Sciatic nerve (tissue), 2 donors: ENCODE measurements at places on chromosomes 1 and 21. TPM values are rescaled to one million over a fixed set of nuclear protein-coding genes. Genes with fewer than 3 reads are reported as not detected.

- DNase-seq, result no peak
Measured at GRCh38 chr1:26976621-26977510, 16.6 kb upstream of the KDF1 start.

DNA sequence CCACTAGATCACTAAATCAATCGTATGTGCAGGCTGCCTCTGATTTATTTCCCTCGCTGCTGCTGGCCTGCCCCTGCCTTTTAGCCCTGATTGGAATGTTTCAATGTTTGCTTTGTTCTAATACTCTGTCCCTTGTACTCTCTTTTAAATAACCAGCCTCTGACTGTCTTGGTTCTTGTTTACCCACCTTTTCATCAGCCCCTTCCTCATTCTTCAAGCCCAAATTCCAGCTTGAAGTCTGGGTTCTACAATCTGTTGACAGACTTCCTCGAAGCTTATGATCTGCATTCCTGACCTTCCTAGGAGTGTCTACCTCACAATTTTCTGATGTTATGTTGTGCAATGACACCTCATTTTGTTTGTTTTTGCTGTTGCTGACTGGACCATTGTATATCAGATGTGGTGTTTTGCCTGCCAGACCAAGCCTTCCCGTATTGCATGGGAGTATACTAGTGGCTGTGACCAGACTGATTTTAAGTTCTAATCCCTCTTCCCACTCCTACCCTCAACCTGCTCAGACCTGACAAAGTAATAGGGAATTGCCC, 46.6 kb upstream of the APOBEC4 start:
- DNase-seq, result no peak

DNA sequence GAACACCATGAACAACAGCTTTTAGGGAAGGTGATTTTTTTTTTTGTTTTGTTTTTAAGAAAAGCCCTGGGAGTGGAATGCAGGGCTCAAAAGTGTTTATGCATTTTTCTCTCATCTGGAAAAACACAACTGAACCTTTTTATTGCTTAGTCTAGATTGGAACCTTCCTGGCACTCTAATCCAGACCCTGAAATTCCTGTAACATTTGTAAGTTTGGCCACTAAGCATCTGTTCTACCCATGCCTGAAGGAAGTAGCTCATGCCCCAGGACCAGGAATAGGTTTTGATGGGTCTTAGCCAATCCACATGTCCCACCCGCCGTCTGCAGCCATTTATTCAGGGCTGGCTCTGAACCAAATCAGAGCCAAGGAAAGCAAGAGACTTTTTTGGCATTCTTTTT, 39.7 kb upstream of the SLC2A1 start:
- DNase-seq, result no peak

GRCh38 chr1:203311368-203312301, 6.3 kb downstream of the BTG2 start:
- no peak for DNase-seq

- no peak for DNase-seq
Measured at GRCh38 chr1:9294405-9294773, 1.7 kb downstream of the SPSB1 start.

DNA sequence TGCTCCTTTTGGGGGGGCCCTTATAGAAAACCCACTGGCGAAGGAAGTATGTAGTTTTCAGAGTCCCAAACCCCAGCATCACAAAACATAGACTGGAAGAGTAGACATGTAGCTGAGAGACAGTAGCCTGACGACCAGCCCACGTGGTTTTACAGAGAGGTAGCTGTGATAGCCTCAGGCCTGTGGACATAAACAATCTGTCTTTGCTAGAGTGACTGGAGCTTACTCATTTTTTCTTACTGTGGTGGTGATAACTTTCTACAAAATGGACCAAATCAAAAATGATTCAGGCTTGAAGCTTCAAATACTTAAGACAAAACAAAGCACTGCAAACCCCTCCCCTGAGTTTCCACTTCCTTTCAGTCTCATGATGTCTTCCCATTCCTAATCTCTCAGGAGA, 497.0 kb downstream of the RWDD3 start:
- no peak for DNase-seq

DNA sequence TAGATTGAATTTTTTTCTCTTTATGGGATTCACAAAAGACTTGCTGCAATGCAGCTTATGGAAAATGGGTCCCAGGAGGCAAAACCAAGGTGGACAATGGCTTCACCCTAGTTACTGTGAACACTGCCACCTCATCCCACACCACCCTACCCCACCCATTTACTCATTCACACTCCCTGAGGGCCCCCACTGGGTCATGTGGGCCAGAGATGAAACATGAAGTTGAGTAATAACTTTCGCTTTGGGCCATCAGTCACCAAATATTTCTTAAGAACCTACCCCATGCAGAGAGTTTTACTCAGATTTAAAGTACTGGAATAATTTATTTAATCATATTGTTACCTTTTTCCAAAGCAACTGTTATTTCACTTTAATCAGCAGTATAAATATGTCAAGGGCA, 191.8 kb downstream of the TPR start:
- DNase-seq, result no peak

- no peak for DNase-seq
Measured at GRCh38 chr1:14138687-14139086, 438.7 kb downstream of the PRDM2 start.

GRCh38 chr1:112011202-112011601, 21.7 kb upstream of the KCND3 start:
- no peak for DNase-seq

- DNase-seq, result no peak
Measured at GRCh38 chr1:48044311-48044710, 47.1 kb upstream of the TRABD2B start.

DNA sequence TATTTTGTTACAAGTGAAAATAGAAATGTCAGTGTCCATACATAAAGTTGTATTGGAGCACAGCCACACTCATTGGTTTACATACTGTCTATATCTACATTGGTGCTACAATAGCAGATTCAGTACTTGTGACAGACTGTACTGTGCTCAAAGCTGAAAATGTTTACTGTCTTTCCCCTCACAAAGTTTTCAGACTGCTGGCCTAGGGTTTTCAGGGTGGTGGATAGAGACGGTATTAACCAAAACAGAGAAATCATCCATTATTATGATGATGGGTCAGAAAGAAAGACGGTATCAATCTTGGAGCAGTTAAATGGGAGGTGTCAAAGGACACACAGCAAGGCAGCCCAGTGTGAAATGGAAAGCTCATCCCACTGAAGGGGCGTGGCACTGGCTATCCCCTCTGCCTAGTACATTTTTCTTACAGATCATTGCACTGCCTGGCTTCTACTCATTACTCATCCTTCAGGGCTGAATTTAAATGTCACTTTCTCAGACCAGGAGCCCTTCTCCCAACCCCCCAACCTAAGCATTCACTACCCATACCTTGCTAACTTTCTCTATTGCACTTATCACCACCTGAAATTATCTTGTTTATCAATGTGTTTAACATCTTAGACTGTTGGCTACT, 10.2 kb downstream of the JAK1 start:
- DNase-seq, result no peak

GRCh38 chr1:56508523-56508983, 70.8 kb downstream of the PLPP3 start:
- peak; percentile 70 for DNase-seq

- DNase-seq, result no peak
Measured at GRCh38 chr1:91729621-91730358, 156.2 kb downstream of the TGFBR3 start.

DNA sequence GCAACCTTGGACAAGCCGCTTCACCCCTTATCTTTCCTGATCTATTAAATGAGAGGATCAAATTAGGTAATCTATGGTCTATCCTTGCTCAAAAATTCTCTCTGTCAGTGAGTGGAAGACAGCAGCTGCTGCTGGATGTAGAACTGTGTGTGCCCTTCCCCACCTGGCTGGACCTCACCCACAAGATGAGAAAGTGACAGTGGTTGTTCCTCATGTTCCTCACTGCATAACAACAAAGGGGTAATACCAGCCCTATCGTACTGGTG, 16.9 kb downstream of the SSR2 start:
- no peak for DNase-seq

PRDM16 gene
- total RNA-seq, result 31.3 TPM

FCRLB gene
- 4.9 TPM for total RNA-seq

ANKRD34A gene
- total RNA-seq, result 1.2 TPM

OR2L8 gene
- total RNA-seq, result 0.53 TPM

MNDA gene
- 27.8 TPM for total RNA-seq

KCNT2 gene
- 10.6 TPM for total RNA-seq

ESRRG gene
- 5.8 TPM for total RNA-seq

LGR6 gene
- total RNA-seq, result 0.53 TPM

ATP13A2 gene
- total RNA-seq, result 40.8 TPM

VWA5B1 gene
- total RNA-seq, result not detected

JAM2 gene
- 78.1 TPM for total RNA-seq

SNX7 gene
- 24.5 TPM for total RNA-seq

ETNK2 gene
- 13.7 TPM for total RNA-seq

GJA9 gene
- total RNA-seq, result not detected
